ENCODE measurements at places on chromosomes 5 and 9.

DNA sequence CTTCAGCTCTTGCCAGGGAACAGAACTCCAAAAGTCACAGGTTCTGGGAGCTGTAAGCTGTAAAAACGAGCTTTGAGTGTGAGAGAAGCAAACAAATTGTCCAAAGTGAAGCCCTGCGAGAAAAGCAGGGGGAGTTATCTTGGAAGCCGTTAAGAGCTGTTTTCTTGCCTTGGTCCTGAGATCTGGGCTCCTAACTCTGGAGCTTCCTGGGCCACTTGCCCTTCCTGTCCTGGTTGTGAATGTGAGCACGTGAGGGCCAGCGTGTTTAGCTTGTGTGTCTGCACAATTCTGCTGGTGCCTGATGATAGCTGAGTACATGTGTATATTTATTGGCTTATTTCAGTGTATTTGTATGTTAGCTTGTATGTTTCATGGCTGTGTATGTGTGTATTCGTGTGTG lies 40.5 kb downstream of the DAB2IP start:
- DNase-seq = no peak

GRCh38 chr5:74772359-74772758 lies 5.3 kb downstream of the NSA2 start:
- DNase-seq = no peak

GRCh38 chr5:103505581-103506305 lies 56.8 kb downstream of the NUDT12 start:
- DNase-seq = no peak

- DNase-seq = no peak
These were observed 125.8 kb upstream of the SLIT3 start for GRCh38 chr5:169426784-169427183.

GRCh38 chr5:160230686-160231527 lies 1.6 kb downstream of the FABP6 start:
- no peak for DNase-seq

DNA sequence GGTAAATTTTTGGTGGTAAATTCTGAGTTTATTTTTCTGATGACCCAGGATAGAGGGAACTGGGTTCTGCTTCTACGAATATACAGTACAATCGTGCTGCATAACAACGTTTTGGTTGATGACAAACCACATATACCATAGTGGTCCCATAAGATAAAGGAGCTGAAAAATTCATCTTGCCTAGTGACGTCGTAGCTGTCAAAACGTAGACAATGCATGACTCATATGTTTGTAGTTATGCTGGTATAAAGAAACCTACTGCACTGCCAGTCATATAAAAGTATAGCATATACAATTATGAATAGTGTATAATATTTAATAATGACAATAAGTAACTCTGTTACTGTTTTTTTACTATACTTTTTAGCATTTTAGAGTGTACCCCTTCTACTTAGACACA lies 244.0 kb downstream of the GAS1 start:
- no peak for DNase-seq

GRCh38 chr5:170757182-170757601 lies 26.3 kb upstream of the GABRP start:
- no peak for DNase-seq

- no peak for DNase-seq
These were observed 6.6 kb downstream of the FLT4 start for GRCh38 chr5:180642779-180643178.

All from activated CD4-positive, alpha-beta T cell treated with anti-CD3 and anti-CD28 coated beads for 24 hours (primary cell).